ENCODE measurements at places on chromosomes 4 and X.

DNA sequence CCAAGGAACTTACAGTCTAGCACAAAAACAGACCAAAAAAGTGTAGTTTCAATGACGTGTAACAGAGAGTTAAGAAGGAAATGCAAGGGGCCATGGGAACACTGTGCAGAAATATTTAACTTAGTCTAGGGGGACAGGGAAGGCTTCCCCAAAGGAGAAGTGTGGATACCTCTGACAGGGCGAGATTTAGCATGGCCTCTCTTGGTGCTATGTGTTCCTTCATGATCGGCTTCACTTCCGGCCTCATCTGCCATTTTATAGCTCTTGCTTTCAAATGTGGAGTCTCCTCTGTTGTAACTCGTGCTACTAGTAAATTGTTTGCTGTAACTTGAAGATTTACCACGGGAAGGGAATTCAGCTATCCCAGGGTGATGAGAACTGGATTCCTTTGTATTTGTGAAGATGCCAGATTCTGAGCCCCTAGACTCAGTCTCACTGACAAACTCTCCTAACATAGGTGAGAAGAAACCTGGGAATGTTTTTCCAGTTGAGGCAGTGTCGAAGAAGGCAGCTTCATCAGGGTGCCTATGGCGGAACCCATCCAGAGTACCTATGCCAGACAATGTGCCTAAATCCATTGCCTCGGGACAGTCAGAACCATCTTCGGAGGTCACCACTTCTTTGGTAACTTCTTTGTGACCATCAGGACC, 5.0 kb downstream of the FGA start:
- DNase-seq, result no peak

DNA sequence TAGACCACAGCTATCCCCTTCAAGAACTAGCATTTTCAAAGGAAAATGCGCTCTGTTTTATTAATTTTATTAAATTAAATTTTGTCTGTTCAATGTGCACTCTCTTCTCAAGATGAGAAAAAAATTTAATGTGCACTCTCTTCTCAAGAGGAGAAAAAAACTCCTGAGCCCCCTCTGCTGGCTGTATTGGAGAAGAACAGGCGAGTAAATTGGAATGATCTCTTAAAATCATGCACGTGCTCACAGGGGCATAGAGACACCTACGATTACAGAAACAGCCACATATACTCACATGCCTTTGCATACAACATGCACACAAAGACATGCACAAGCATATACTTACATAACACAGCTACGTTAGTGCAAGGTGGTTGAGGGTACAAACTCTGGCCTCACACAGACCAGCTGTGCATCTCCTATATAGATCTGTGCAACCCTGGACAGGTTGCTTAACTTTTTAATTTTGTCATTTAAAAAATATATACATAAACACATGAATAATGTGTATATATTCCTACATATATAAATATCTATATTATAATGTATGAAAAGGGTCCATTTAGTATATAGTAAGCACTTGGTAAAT, 176.2 kb upstream of the CXorf66 start:
- no peak for DNase-seq

DNA sequence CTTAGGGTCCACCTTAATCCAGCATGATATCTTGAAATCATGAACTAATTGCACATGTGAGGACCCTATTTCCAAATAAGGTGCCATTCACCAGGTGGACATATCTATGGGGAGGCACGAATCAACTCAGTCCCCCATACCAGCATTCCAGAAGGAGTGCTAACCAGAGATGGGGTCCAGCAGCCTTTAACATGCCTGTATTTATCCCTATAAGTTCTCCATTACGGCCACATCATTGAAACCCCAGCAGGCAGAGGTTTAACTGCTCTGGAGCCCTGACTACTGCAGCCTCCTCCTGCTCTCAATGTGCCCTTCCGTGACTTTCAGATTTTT, 3.2 kb upstream of the ASMTL start:
- DNase-seq, result no peak

GRCh38 chrX:115958687-115959359, 211.7 kb upstream of the AGTR2 start:
- DNase-seq, result no peak

- DNase-seq, result no peak
Measured at GRCh38 chr4:111849746-111850284, 295.4 kb upstream of the FAM241A start.

DNA sequence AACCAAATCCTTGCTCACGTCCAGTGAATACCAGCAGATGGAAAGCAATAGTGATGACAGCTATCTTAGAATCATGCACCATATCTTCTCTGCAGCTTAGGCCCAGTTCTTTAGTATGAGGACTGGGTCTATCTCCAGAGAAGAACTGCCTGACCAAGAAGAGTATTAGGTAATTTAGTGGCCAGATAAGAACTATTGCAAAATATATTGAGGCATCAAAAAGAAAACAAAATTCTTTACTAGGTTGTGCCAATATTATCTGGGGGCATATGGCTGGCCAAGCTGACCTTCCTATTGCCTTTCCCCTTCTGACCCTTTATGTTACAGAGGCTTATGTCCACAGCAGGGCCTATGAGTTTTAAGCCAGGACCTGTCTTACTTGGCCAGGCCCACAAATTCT, 91.2 kb downstream of the RLIM start:
- DNase-seq, result no peak

DNA sequence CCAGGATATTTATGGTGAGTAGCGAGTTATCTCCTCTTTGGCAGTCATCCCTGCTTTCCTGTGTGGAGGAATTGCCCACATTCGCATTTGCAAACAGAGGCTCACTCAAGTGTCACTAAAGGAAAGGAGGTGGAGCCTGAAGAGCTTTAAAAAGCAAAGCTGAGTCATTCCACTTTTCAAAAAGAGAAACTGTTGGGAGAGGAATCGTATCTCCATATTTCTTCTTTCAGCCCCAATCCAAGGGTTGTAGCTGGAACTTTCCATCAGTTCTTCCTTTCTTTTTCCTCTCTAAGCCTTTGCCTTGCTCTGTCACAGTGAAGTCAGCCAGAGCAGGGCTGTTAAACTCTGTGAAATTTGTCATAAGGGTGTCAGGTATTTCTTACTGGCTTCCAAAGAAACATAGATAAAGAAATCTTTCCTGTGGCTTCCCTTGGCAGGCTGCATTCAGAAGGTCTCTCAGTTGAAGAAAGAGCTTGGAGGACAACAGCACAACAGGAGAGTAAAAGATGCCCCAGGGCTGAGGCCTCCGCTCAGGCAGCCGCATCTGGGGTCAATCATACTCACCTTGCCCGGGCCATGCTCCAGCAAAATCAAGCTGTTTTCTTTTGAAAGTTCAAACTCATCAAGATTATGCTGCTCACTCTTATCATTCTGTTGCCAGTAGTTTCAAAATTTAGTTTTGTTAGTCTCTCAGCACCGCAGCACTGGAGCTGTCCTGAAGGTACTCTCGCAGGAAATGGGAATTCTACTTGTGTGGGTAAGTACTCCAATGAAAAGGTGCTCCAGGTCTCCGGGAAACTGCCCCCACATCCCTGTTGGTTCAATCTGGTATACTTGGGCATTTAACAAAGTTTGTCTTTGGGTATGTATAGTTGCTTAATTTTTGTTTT, at the start of gene EGF:
Gene EGF, plus strand, starts transcription at position 178 of the 890 bp plus-strand sequence. Its CDS starts 453 bp downstream, at position 631.
- no peak for DNase-seq

GRCh38 chr4:81965911-81966310, 407.9 kb downstream of the HNRNPD start:
- DNase-seq, result no peak

GRCh38 chrX:110120025-110120424, 117.1 kb downstream of the TMEM164 start:
- DNase-seq, result no peak

DNA sequence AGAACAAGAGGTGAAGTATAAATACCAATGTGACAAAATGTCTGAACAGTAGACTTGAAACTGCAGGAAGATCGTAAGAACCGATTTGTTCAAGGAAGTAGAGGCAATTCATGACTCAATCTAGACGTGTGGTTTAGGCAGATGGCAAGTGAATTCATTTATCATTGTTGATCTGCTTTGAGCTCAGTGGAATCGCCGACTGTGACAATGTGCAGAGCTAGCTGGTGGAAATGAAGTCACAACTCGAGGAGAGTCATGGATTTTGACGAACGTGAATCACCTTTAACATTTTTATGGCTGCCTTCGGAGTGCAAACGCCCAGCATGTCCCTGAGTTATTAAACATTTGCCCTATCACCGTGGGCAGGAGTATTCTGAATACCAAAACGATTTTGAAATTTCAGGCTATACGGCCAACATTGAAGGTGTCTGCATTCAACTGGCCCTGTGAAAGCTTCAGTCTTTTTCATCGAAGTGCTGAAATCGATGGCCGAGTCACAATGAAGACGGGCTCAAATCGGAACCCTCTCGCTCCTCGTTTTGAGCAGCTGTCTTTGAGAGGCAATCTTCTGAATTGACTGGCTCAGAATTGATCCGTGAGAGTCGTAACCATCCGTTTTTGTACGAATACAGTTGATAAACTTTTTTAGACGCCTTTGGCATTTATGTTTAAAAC, 689 bp upstream of the OGT start:
- peak; percentile 7 for DNase-seq

DNA sequence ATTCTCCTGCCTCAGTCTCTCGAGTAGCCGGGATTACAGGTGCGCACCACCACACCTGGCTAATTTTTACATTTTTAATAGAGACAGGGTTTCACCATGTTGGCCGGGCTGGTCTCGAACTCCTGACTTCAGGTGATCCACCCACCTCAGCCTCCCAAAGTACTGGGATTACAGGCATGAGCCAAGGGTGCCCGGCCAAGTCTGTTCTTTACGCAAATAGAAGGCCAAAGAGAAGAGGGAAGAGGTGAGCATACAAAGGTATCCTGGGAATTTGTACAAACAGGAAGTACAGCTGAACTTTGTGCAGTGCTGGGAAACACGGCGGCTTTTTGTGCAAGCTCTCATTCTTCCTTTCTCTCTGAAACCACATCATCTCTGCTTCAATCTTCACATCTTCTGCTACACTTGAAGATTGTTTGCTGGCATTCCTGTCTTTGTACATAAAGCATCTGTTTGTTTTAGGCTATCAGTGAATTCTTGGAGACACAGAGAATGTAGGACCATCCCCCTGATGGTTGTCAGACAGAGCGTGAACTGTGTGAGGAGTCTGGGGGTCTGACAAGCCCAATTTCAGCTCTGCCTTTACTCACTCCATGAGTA, 71.9 kb upstream of the PRSS48 start:
- no peak for DNase-seq

GRCh38 chr4:26323821-26324220, 3.0 kb downstream of the RBPJ start:
- DNase-seq, result no peak

GRCh38 chr4:85092943-85093342, 126.5 kb upstream of the WDFY3 start:
- no peak for DNase-seq

DNA sequence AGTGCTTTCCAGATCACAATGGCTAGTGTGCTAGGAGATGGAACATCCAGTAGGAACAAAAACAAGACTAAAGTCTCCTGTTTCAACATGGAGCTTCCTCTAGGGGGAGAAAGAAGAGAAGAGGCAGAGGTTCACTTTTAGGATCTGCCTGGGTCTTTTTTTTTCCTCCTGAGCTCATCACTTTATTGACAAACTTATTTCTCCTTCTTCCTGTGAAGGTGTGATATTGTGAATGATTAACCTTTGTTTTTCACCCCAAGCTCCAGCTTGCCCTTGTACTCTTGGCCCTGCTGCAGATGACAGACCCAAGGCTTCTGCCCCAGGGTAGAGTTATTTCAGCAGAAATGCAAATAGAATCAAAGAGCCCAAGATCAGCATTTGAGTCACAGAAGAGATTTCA, 13.5 kb downstream of the PAGE4 start:
- DNase-seq, result no peak

- no peak for DNase-seq
Measured at GRCh38 chr4:106380179-106380578, 11.6 kb upstream of the GIMD1 start.

GRCh38 chrX:135295944-135296305, 13.4 kb upstream of the ETDC start:
- DNase-seq, result no peak

- DNase-seq, result peak; percentile 42
Measured at GRCh38 chr4:68373513-68373912, 23.6 kb upstream of the YTHDC1 start.

DNA sequence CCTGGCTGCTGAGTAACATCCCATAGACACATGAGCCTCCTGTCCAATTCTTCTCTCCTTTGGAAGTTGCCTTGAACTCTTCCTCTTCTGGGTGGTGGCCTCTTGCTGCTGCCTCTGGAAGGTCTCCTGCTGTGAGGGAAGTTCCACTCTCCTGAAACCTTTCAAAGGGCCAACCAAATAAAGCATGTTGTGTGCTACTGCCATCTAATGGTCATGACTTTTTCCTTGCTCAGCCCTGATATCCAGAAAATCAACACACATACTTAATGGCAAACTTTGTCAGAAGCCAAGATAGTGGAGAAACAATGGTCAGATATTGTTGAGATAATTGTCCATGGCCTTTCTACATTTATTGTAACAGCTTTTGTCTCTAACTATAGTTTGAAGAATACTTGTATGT, 19.1 kb upstream of the ZXDA start:
- peak; percentile 0 for DNase-seq

GRCh38 chr4:20172070-20172760, 79.5 kb upstream of the SLIT2 start:
- DNase-seq, result no peak

DNA sequence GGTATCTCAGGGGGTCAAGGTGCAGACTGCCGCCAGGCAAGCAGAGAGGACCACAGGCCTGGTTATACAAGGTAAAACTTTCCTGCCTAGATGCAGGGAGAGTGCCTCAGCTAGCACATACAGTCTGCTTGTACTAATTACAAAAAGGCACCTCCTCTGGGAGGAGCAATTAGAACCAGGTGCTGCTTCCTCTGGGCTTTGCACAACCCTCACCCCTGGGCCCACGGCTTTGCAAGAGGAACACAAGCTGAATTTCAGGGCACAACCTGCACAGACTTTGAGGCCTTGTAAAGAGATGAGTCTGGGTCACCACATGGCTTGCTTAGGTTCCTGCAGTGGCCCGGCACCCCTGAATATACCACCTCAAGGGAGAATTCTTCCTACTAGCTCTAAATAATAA, 9.2 kb upstream of the CITED1 start:
- no peak for DNase-seq

GRCh38 chrX:110684653-110685052, 111.0 kb downstream of the CHRDL1 start:
- DNase-seq, result no peak

- DNase-seq, result no peak
Measured at GRCh38 chr4:171793723-171794122, 19.5 kb upstream of the GALNTL6 start.

GRCh38 chr4:177441803-177442622, at the start of gene AGA:
Gene AGA (minus strand): TSS chr4:177442437. CDS start chr4:177442375, 62 bp downstream.
- DNase-seq, result peak; percentile 96

DNA sequence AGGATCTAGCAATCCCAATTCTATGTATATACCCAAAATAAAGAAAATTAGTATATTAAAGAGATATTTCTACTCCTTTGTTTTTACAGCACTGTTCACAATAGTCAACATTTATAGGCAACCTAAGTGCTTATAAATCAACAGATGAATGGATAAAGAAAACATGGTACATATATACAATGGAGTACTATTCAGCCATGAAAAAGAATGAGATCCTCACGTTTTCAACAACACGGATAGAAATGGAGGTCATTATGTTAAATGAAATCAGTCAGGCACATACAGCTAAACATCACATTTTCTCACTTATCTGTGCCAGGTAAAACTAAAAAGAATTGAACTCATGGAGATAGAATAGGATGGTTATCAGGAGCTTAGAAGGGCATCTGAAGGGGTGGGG, 45.6 kb upstream of the PABPC5 start:
- DNase-seq, result no peak

GRCh38 chr4:171538601-171539100, 274.6 kb upstream of the GALNTL6 start:
- no peak for DNase-seq
